ENCODE measurements at places on chromosomes 4 and X. TPM values are rescaled to one million over a fixed set of nuclear protein-coding genes. Genes with fewer than 3 reads are reported as not detected.

DNA sequence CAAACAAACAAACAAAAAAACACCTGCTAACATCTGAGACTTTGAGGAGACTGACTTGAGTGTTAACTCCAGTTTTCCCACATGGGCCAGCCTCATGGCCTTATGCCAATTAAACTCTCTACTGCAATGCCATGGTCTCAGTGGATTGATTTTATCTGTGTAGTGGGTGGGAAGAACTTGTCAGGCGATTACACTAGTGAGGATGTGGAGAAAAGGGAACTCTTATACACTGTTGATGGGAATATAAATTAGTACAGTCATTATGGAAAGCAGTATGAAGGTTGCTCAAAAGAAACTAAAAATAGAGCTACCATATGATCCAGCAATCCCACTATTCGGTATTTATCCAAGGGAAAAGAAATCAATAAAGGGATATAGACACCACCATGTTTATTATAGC, 12.8 kb upstream of the XIAP start:
- no peak for DNase-seq

- DNase-seq: no peak
These were observed 46.5 kb downstream of the ADGRG2 start for GRCh38 chrX:19075754-19076153.

DNA sequence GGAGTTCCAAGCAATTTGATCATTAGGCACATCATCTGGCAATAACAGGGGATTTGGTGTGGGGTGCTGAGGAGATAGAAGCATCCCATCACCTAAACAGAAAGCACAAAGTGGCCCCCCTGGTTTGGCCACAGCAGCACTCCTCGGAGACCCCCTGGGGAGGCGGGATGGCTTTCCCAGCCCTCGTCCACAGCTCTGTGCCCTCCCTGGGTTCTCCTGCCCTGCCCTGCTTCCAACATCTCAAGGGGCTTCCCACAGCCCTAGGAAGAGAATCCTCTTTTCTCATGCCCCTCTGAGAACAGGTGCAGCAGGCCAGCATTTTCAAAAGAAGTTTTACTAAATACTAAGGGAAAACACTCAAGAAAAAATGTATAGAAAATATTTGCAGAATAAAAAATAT, 12.8 kb downstream of the ATP5ME start:
- no peak for DNase-seq

DNA sequence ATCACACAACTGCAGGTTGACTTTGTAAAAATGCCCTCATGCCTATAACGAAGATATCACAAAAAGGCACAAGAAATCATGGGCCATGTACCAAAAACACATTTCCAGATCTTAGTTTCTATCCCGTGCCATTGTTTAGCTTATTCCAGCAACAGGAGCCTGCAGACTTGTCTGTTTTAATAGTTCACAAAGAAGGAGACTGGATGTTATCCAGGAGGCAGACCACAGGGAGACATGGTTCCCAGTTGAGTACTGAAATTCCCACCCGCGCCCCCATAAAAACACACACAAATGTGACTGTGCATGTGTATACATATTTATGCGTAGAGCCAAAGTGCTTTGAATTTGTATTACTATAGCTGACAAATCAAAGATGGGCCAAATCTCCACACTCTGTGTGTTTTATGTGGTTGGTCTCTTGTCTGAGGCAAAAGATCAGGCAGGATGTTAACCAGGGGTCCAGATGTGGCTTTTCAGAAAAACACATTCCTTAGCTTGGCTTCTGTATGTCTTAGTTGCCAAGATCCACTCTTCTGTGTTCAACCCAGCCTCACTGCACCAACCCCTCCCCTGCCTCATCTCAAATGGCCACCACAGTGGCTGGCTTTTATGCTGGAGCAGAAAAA, 469.2 kb upstream of the DIPK2B start:
- DNase-seq: no peak

Gene DNAAF6
- total RNA-seq: not detected

Gene BEX4
- 5.1 TPM for total RNA-seq

Gene ZNF630
- total RNA-seq: 0.24 TPM
